Caco-2 (cell line): ENCODE measurements at places on chromosomes 3 and 15.
A peak's percentile ranks its signal among the peaks of the same experiment; 100 is the strongest.

- DNase-seq: no peak
Observed at GRCh38 chr15:66145726-66146182, 107.8 kb downstream of the MEGF11 start.

DNA sequence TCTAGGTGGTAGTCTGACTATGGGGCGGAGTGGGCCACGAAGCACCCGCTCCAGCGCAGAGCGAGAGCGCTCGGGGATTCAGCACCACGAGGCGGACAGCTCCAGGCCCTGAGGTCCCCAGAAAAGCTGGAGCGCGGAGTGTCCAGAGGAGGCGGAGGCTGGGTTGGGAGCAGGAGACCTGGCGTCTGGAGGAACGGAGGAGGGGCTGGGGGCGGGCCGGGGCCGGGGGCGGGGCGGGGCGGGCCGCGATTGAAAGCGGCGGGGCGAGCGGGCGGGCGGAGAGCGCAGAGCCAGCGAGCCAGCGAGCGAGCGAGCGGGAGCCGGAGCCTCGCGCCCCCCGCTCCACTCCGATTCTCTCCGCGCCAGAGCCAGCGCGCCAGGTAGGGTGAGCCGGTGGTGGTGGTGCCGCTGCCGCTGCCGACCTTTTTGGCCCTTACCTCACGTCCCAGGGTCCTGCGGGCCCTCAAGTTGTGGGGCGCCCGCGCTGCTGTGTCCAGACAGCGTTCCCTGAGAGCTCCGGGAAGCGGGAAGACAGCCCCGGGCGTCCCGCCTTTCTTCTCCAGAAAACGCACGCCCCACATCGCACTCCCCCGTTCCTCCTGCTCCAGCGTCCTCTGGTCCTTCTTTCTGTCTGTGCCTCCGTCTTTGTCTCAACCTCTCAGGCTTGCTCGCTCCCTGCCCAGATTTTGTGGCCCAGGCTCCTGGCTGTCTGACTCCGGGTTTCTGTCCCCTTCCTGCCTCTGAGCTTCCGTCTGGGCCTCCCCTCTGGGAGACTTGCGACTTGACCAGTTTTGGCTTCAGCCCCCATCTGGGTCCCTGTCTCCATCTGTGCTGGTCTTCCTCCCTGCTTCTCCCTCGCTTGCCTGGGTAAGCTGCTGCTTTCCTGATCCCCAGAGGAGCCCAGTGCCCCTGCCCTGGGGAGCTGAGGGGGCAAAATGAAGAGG, at the start of gene GRM2:
Gene GRM2 (plus strand): TSS at position 281 of the 944 bp plus-strand sequence. CDS start 1,916 bp downstream, outside the sequence.
- DNase-seq: peak; percentile 88

- no peak for DNase-seq
Observed at GRCh38 chr3:16528581-16528993, 15.1 kb upstream of the RFTN1 start.

DNA sequence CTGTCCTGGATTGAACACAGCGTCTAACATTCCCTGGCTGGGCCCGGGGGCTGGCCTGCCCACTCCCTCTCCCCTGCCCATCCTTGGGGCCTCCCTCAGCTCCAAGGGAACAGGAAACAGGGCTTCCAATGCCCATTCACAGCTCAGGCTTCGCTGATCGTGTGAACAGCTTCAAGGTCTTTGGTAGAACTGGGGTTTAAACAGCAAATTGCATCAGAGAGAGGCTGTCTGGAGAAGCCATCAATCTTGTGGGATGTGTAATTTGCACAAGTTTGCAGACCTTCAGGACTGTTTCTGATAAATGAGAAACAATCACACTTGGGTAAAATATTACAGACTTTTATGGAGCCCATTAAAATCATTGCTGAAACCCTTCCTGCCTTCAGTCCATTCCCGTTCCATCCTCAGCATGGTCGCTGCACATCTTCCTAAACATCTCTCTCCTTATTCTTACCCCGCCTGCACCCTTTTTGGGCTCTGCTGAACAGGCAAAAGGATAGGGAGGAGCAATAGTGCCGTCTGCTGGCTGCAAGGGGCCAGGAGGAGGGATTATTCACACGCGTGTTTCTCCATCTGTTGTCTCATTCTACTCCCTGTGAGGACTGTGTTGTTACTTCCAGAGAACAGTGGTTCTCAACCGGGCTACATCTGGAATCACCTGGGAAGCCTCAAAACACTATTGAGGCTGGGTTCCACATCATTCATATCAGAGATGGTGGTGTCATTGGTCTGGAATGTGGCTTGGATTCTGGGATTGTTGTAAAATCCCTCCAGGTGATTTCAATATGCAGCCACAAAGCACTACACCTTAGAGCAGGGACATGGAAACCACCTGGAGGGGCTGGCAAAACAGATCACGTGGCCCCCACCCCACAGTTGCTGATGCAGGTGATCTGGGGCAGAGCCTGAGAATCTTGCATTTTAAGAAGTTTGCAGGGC, 116.3 kb downstream of the CLSTN2 start:
- no peak for DNase-seq

DNA sequence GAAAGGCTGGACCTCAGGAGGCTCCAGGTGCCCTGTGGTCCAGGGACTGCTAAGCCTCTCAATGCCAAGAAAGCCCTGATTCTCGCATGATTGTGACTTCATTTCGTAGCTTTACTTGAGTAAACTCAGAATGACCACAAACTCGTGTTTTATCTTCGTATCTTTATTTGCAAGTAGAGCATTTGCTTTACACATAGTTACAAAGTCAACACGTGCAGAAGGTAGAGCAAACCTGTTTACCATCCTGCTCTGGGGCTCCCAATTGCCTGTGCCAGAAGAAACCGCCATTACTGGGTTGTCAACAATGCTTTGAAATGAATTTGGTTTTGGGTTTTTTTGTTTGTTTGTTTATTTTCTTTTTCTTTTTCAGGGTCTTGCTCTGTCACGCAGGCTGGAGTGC, 5.8 kb upstream of the MESP1 start:
- DNase-seq: no peak

- no peak for DNase-seq
Observed at GRCh38 chr15:98968576-98968975, 39.0 kb downstream of the PGPEP1L start.

GRCh38 chr3:187836823-187837770, 91.8 kb upstream of the BCL6 start:
- no peak for DNase-seq

- DNase-seq: no peak
Observed at GRCh38 chr3:150887031-150887430, 18.2 kb downstream of the MINDY4B start.

- no peak for DNase-seq
Observed at GRCh38 chr3:71128961-71129360, 454.6 kb downstream of the FOXP1 start.

DNA sequence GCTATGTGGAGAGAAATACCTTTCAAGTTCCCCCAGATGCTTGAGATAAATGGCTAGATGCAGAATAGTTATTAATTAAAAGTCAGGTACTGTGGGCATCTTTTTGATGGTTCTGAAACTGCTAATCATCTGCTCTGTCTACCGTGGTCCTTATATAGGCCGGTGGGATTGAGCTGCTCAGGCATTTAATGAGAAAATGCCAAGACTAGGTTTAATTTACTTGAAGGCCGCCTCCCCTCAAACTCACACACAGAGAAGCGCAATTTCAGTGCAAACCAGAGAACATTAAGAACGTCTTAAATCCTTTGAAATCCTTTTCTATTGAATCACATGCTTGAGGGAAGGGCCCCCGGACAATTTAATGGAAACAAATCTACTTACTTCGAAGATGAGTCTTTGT, 136.4 kb upstream of the CRBN start:
- no peak for DNase-seq

DNA sequence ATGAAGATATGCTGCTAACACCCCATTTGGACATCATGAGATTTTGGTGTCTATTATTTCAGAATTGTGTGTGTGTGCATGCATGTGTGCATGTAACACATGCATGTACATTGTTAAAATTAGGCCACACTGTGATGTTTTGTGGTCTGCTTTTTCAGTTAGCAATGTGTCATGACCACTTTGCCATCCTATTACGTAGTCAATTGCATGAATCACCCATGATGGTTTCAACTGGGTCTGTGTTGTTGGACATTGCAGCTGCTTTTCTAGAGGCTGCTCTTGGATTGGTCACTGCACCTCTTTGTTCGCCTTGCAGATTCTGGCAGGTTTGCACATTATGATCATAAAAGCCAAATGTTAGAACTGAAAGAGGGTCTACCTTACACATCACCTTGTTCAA, 101.0 kb upstream of the THBS1 start:
- no peak for DNase-seq

DNA sequence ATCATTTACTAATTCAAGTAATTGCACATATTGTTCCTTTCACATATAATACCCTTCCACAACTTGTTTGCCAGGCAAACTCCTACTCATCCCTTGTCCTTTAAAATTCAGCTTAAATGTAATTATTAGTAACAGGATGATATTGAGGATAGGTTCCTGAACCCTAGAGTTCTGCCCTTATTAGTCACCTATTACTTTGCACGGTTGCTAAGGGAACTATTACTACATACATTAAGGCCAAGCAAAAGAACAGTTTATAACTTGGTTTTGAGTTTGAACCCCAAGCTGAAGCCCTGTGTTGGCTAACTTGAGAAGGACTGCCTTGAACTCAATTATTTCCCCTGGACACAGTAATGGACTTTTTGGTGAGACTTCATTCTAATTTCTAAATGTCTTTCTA, 529.7 kb downstream of the IGSF11 start:
- no peak for DNase-seq

DNA sequence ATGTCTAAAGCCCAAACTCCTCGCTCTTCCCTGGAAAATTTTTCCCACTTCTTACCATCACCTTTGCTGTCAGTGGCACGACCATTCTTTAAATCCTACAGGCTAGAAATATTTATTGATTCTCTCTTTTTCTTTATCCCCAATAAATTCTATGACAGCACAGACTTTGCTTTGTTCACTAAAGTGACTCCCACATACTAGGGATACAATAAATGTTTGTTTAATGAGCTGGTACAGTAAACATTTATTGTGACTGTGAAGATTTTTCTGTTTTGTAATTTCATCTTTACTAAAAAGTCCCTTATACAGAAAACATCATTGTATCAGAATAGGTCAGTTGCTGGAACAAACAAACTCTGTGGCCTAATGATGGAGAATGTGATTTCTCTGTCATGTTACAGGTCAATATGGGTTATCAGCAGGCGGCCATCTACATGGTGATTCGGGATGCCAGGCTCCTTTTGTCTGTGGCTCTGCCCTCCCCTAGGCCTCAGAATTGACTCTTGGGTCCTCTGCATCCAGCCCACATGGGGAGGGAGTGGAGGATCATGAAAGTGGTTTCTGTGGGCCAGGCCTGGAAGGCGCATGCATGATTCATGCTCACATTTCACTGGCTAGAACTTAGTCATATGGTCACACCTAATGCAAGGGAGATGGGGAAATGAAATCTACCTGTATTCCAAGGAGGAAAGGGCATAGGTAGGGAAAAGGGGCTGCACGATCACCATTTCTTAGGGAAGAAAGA, 22.7 kb upstream of the KNG1 start:
- no peak for DNase-seq

GRCh38 chr3:185272033-185272432, 18.2 kb upstream of the EHHADH start:
- no peak for DNase-seq

DNA sequence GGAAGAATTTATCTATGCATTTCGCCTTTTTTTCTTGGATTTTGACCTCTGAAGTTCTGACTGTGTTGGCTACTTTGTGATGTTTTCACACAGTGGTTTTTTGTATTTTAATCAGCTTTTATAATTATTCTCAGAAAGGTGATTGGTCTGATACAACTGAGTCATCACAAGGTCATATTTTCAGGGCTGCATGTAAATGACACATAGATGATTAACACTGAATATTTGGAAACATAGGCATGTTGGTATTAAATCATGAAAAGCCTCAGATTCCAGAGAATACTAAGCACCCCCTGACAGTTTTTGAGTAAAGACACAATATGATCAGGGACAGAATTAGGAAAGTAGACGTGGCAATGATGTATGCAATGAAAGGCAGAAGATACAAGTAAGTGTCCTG, 175.5 kb upstream of the SLCO3A1 start:
- no peak for DNase-seq

- DNase-seq: no peak
Observed at GRCh38 chr3:23164746-23165145, 38.4 kb upstream of the UBE2E2 start.

DNA sequence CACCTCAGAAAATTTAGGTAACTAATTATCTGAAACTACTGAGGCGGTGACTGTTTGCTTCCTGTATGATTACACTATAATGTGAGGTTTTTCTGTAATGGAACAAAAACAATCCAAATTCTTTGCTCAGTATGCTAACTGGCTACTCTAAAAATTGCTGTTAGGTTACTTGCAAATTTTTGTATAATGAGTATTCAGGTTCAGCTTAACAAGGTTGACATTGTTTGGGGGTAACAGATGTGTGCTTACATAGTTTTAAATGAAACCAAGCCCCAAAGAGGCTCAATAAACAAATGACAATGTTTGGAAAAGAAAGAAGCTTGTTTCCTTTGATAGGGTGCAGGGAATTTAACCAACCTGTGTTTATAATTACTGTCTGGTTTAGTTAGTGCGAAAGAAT, 414.5 kb upstream of the MDFIC2 start:
- no peak for DNase-seq

- DNase-seq: no peak
Observed at GRCh38 chr3:5195605-5196004, 8.1 kb downstream of the EDEM1 start.

DNA sequence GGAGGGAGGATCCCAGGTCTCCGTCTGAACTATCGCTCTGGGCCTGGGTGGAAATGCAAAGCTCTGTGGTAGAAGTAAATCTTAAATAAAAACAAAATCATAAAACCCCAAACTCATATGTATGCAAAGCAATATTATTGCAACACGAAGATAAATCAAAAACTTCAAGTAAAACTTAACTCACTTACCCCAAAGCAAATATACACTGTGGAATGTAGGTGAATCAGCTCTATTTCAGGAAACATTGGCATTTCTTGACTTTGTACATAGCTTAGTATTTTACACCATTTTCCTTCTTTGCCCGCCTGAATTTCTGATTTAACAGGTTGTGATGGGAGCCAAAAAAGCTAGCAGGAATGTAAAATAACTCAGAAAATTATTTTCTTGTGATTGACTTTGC, 126.2 kb downstream of the TPRG1 start:
- no peak for DNase-seq

DNA sequence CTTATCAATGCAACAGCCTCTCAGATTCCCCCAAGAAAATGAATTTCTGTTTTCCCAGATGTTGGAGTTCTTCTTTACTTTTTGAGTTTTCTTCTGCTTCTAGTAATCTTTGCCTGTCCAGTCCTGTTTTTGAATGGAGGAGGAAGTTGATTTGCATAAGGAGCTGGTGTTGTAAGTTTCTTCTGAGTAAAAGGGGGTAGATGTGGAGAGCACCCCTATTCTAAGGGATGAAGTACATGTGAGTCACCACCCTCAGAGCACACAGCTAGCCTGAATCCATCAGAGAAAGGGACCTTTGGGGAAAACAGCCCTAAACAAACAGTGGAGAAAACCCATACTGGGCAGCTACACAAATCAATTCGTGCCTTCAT, 34.5 kb downstream of the ACAA1 start:
- DNase-seq: no peak

- no peak for DNase-seq
Observed at GRCh38 chr3:129106866-129107565, 14.6 kb downstream of the RAB43 start.
